ENCODE measurements at places on chromosomes 7 and 10.

DNA sequence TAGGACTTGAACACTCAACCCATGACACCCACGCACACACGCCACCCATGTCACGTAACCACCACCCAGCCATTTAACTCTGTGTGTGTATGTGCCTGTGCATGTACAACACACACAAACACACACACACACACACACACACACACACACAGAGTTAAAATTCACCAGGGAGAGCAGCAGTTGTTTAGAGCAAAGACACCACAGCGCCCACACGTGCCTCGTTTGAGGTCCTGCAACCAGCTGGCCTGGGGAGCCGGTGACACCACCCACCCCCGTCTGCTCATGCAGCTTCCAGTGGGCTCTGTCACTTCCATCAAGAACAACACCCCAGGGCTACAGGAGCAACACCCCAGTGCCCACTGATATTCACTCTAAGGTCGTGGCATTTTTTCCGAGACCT, 97.4 kb downstream of the ELFN1 start:
- DNase-seq: no peak

GRCh38 chr7:29375641-29376562, 181.3 kb downstream of the CHN2 start:
- peak; percentile 20 for DNase-seq

GRCh38 chr10:12314836-12315235, 34.5 kb upstream of the CAMK1D start:
- no peak for DNase-seq

- no peak for DNase-seq
Measured at GRCh38 chr10:114048472-114048871, 4.8 kb downstream of the ADRB1 start.

- no peak for DNase-seq
Measured at GRCh38 chr7:137953043-137953664, 48.7 kb downstream of the CREB3L2 start.

GRCh38 chr7:39908141-39908540, 41.9 kb upstream of the CDK13 start:
- DNase-seq: no peak

GRCh38 chr7:127844707-127845331, 186.4 kb downstream of the LRRC4 start:
- peak; percentile 54 for DNase-seq

- no peak for DNase-seq
Measured at GRCh38 chr10:88531392-88532052, 51.6 kb downstream of the RNLS start.

DNA sequence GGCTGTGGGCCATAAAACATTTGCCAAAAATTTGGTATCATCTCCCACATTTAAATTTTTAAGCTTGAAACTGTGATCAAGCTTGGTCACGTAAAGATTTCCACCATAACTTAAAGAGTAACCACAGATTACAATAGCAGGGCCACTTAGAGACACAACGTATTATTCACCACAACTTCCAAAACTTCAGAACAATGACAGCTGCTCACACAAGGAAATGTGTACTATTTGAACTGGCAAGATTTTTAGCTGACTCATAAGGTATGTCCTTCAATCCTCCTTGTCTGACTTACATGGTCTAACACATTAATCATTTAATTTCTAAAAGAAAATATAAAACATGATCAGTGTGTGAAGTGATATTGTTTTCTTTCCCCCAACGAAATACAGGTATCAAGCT, 234.5 kb downstream of the PARD3 start:
- DNase-seq: peak; percentile 49

DNA sequence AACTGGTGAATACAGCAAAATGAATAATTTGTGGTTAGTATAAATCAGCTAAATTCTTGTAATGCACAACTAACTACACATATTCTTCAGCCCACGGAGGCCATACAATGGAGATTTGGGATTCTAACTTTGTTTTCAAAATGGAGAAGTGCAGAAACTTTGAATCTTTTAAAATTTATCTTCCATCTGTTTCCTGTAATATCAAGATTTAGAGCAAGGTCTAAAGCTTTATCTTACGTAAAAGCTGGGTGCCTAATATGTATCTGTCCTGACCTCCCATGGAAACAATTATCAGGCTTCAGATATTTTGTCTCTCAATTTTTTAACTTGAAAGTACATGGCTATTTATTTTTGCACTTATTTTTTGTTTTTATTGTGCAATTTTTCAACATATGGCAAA, 5.0 kb upstream of the AHR start:
- no peak for DNase-seq

GRCh38 chr10:47241256-47241655, 58.7 kb upstream of the GDF10 start:
- no peak for DNase-seq

- no peak for DNase-seq
Measured at GRCh38 chr10:3524086-3524960, 260.7 kb downstream of the KLF6 start.

GRCh38 chr7:151018421-151019129, 5.7 kb downstream of the ATG9B start:
- DNase-seq: peak; percentile 42

DNA sequence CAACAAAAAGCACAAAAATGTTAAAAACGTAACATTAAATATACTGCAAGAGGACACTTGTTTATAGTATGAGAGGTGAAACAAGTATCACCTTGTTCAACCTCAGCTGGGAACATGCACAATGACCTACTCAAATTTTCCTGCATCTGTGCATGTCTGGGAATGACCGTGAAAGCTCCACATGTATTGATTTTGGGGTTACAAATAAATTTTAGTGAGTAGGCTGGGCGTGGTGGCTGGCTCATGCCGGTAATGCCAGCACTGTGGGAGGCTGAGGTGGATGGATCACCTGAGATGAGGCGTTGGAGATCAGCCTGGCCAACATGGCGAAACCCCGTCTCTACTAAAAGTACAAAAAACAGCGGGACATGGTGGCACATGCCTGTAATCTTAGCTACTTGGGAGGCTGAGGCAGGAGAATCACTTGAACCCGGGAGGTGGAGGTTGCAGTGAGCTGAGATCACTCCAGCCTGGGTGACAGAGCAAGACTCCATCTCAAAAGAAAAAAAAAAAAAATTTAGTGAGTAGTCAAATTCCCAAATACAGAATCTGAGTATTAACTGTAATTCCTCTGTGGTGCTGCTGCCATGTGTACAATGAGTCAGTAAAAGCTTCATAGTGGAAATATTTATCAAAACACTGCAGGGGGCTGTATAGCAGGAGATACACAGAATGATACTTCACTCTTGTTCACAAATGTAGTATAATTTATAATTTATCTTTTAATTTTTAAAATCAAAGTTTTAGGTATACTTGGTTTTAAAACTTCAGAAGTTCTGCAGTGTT, 41.1 kb downstream of the SUGCT start:
- peak; percentile 16 for DNase-seq

DNA sequence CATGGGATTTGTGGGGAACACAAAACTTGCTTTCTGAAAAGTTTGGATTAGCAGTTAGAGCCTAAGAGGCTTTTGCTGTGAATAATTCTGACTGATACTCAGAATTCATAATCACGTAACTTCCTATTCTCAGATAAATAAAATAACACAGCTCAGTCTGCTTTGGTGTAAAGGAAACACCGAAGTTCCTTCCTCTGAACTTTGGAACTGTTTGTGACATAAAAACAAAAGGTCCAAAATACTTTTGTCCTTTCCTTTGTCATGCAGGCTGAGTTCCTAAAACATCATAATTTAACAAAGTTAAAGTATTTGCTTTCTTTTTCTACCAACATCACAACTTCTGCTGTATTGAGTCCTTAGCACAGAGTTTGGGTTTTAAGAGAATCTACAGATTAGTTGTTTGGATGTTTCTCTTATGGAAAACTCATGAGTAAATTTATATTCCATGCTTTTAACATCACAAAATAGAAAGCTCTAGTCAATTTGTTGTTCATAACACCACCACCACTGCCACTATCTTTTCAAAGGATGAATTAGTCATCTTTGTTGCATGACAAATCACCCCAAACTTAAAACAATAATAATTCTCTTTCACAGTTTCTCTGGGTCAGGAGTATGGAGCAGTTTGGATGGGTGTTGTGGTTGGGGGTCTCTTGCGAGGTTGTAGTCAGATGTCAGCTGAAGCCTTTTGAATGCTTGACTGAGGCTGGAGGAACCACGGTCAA, 123.4 kb downstream of the REEP3 start:
- DNase-seq: no peak

DNA sequence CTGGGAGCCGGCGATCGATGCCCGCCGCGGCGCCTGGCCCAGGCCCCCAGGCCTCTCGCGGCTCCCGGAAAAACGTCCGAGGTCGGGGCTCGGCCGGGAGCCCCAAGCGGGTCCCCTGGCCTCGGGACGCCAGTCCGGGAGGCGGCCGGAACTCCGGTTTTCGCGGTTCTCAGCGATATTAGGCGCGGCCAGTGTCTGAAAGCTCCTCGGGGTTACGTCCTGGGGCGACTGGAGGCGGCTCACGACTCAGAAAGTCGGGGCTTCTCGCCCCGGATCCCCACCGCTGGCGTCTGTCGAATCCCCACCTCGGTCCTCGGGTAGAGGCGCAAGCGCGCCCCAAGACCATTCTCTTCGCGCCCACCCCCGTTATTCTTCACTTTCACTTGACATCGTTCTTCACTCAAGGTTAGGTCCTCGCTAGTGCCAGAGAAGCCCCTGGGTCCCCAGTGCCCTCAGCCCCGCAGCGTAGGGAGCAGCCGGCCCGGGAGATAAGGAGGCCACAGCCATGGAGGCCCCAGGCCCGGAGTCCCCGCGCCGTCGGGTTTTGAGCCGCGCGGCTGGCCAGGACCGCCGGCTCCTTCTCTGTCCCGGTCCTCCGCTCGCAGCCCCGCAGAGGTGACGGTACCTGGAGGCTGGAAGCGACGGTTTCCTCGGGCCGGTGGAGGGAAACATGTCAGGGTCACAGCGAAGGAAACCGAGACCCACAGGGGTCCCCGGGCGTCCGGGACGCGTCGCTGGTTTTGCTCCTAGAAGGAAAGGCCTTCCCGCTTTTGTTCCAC, 35.2 kb upstream of the EBLN1 start:
- DNase-seq: peak; percentile 89

GRCh38 chr7:90262438-90262837, 17.5 kb downstream of the CFAP69 start:
- peak; percentile 25 for DNase-seq

GRCh38 chr7:134196439-134196838, 69.3 kb downstream of the LRGUK start:
- no peak for DNase-seq

DNA sequence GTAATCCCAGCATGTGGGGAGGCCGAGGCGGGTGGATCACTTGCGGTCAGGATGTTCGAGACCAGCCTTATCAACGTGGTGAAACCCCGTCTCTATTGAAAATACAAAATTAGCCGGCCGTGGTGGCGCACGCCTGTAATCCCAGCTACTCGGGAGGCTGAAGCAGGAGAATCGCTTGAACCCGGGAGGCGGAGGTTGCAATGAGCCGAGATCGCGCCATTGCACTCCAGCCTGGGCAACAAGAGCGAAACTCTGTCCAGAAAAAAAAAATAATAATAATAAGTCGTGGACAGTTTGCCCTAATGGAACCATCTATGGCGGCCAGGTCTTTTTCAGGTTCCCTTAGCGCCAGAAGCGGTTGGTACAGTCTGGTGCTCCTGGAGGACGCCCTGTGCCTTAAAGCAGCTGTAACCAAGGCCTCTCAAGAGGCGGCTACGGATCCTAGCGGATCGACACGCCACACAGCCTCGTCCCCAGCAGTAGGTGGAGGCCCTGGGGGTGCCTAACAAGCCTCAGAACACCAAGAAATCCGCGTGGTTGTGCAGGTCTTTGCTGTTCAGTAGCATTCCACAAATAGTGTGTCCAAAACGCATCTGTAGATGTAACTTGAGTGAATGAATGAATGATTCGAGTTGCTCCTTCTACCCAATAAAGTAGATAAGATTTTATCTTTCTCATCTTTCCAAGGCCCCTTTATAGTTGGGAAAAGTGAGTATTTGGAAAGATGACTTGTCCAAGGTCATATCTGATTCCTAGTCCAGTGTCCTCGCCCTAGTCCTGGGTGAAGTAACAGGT, 982 bp downstream of the PGAM1 start:
- peak; percentile 44 for DNase-seq

DNA sequence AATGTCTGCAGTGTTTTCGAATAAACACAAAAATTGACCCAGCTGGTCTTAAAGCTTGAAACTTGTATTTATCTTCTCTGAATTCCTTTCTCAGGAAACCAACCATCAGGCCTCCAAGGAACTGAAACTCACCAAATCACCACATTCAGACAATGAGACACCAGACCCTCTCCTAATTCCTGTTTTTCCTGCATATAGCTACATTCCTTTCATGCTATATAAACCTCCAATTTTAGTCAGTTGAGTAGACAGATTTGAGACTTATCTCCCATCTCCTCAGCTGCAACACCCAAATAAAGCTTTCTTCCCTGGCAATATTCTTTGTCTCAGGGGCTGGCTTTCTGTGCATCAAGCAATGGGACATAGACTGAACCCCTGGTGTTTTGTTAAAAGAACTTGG, 317.0 kb downstream of the CACNA2D1 start:
- no peak for DNase-seq

- DNase-seq: no peak
Measured at GRCh38 chr10:62934258-62934657, 118.1 kb upstream of the EGR2 start.

GRCh38 chr10:11285171-11285570, 267.5 kb downstream of the CELF2 start:
- DNase-seq: no peak

DNA sequence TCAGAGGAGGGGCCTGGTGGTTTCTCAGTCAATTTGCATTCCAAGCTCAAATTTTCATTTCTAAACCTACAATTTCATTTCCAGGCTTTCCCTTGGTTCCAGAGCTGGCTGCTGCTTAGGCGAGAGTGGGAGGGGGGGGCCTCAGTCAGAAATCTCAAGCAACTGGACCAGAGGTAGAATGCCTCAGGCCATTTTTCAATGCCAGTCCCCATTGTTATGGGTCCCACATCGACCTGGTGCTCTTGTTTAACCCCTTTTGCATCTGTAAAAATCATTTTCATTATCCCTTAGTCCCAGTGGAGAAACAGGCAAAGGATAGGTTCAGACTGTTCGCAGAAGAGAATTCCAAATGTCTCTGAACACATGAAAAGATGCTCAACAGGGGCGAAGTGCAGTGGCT, 13.5 kb upstream of the BAG3 start:
- no peak for DNase-seq

- no peak for DNase-seq
Measured at GRCh38 chr10:126268013-126268920, 120.0 kb downstream of the ADAM12 start.

DNA sequence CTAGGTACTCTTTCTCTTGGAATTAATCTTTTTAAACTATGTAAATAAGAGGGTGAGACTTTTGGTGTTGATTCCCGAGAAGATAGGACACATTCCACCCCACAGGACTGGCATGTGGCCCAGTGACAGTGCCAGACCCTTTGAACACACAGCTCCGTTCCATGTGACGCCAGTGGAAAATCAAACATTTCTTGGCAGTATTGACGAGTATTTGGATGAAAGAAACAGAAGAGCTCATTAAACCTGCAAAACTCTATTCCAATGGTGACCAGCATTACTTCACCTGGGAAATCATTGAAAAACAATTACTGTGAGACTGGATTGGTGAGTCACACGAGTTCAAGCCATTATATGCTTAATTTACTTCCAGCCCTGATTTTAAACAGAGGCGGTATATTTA, 25.8 kb downstream of the AKR1E2 start:
- DNase-seq: peak; percentile 78
